ENCODE measurements at places on chromosomes 16 and 17. TPM values are rescaled to one million over a fixed set of nuclear protein-coding genes. Genes with fewer than 3 reads are reported as not detected.

Gene G6PC1
- polyA plus RNA-seq: not detected

DNA sequence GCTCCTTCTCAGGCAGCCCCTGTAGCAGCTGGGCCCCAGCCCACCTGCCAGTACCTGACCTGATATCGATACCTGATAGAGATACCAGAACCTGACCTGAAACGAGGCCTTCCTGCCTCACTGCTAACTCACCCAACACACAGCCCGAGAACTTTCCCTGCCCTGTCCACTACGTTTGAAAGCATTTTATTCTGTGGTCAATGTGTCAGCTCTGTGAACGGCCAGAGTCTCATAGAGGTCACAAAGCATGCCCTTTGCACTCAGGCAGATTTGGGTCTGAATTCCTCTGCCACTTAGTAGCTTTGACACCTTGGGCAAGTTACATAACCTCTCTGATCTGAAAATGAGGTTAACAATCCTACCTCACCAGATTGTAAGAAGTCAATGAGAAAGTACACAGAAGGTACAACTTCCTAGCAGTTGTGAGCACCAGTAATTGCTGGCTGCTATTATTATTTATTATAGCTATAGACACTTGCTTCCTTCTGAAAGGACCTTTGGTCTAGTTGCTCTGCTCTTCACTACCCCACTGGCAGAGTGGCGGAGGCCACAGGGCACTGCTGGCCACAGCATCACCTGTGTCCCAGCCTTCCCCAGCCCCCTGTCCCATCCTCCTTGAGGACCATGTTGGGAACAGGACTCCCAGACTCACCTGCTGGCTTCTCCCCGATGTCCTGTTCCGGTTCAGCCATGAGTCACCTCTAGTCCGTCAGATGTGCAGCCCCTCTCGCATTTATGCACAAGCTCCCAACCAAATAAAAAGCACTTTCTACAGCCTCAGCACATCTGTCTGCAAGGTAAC is 895 bp downstream of the ANKRD40CL start:
- no peak for DNase-seq

Gene RRAD
- 13.1 TPM for polyA plus RNA-seq

DNA sequence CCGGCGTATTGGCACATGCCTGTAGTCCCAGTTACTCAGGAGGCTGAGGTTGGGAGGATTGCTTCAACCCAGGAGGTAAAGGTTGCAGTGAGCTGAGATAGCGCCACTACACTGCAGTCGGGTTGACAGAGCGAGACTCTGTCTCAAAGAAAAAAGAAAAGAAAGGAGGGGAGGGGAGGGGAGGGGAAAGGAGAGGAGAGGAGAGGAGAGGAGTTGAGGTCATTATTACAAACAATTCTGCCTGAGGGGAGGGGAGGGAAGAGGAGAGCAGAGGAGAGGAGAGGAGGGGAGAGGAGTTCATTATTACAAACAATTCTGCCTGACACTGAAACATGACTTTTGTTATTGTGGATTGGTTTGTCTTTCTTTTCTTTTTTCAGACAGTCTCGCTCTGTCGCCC is 19.8 kb upstream of the ABCA5 start:
- no peak for DNase-seq

Gene SHPK
- 7.9 TPM for polyA plus RNA-seq

Gene GUCY2D
- polyA plus RNA-seq: not detected

GRCh38 chr17:7081341-7082062 is 1.5 kb upstream of the CLEC10A start:
- DNase-seq: no peak

- DNase-seq: peak; percentile 91
These were observed 3.5 kb downstream of the KRT40 start for GRCh38 chr17:40980596-40980995.

GRCh38 chr16:59688006-59688405 is 953.9 kb upstream of the GOT2 start:
- no peak for DNase-seq

Gene SOX8
- polyA plus RNA-seq: 29.8 TPM

- peak; percentile 67 for DNase-seq
These were observed 152.2 kb upstream of the TBX2 start for GRCh38 chr17:61247439-61247838.

- no peak for DNase-seq
These were observed 345.1 kb downstream of the XYLT1 start for GRCh38 chr16:17125671-17126070.

DNA sequence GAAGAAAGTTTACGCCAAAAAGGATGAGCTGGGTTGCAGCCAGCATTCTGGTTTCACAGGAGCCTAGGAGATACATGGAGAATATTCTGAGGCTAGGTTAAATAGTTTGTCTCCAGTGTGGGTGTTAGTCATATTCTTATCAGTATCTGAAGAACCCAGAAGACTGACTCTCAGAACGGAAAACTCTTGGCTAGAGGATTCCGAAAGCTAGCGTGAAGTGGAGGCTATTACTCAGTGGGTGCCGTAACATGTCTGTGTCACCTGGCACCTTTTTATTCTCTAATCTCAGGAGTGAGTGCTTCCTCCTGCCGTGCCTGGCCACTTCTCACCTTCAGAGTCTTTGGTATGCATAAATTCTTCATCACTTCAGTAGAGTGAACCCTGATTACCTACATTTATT is 199.5 kb downstream of the WWOX start:
- DNase-seq: no peak

Gene TBC1D3K
- polyA plus RNA-seq: not detected

GRCh38 chr17:77248216-77249114 is 107.7 kb downstream of the SEC14L1 start:
- DNase-seq: no peak

DNA sequence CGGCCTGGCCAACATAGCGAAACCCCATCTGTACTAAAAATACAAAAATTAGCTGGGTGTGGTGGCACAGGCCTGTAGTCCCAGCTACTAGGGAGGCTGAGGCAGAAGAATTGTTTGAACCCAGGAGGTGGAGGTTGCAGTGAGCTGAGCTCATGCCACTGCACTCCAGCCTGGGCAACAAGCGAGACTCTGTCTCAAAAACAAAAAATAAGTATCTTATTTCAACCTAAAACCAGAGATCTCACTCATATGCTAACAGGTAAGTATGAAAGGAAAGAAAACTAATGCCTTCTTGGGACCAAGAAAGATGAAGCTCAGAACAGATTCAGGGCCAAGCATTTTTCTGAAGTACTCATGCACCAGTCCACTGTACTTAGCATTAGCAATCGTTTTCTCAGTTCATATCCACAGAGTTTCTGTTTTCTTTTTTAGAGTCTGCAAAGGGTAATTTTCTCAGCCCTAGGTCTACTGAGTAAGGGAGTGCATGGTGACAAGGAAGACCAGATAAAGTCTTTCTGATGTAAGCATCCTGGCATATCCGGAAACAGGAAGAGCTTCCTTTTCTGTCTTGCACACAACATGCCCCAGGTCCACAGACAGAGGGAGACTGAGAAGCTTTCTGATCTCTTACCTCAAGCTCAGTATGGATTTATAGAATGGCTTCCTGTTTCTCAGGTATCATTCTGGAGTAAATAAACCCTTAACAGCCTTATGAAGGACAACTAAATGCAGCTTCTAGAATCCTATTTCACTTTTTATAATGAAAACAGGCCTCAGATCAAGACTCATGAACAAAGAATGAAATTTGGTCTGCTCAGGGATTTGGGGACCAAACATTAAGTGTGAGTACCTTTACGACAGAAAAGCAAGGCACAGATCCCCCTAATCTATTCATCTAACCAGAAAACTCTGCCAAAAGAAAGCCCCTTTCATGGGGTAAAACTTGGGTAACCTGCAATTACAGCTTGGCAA is 38.7 kb upstream of the FOXJ1 start:
- DNase-seq: no peak

DNA sequence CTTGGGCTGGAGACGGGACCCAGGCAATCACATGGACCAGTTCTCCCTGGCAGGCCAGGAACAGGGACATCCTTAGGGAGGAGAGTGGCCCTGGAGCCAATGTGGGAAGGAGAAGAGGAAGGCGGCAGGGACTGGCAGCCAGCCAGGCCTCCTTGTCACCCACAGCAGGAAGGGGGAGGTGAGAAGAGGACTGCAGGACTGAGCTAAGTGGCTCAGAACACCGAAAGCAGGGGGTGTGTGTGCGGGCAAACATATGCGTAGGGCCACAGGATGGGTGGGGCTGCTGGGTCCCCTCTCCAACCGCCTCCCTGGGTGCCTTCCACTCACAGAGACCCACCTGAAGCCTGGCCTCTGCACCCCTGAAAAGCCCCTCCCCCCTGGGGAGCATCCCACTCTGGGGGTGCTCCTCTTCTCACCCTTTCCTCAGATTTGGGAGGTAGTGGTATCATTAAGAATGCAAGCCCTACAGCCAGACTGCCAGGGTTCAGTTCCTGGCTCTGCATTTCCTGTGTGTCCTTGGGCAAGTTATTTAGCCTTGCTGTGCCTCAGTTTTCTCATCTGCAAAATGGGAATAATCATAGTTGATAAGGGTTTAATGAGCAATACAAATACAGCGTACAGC is 8.1 kb downstream of the PNMT start:
- DNase-seq: no peak

DNA sequence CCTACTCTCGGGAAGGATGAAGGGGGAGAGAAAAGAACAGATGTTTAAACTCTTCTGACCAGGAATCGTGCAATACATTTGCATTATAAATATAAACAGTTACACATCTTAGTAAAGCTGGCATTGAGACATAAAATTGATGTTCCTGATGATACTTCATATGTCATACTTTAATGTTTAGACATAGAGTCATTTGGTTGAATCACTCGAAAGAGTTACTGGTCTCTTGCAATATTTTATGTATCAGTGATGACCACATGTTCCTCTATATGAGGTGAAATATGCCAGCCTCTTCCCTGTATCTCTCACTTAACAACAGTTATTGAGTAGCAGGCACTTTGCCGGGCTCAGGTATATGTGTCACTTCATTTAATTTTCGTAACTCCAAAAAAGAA is 49.7 kb upstream of the PMFBP1 start:
- DNase-seq: no peak

GRCh38 chr17:72376526-72377345 is 255.9 kb downstream of the SOX9 start:
- no peak for DNase-seq

DNA sequence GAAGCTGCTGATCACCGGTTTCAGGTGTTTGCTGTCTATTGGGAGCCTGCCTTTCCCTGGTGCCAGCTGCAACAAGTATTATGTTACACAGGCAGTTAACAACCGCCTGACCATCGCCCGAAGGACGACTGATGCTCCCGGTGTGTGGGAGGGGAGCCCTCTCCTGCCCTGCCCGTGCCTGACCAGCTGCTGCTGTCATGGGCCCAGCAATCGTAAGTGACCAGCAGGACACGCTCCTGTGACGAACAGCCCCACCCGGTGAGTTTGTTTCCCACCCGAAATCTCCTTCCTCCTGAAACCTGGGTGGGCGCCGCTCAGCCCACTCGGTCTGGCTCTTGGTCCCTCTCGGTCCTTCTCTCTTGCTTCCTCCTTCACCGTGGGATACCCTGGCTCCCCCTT is 17.9 kb upstream of the UBE2I start:
- DNase-seq: no peak

DNA sequence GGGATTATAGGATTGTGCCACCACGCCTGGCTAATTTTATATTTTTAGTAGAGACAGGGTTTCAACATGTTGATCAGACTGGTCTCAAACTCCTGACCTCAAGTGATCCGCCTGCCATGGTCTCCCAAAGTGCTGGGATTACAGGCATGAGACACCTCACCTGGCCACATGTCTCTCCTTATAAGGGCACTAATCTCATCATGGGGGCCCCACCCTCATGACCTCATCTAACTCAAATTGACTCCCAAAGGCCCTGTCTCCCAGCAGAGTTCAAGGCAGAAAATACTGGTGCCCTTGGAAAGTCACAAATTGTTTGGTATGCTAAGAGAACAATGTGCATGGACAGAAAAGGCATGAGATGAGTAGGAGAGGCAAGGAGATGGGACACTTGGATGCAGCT is 49.3 kb upstream of the GRIN2A start:
- DNase-seq: no peak

Gene MPO
- 6.0 TPM for polyA plus RNA-seq

Gene PKMYT1
- 23.0 TPM for polyA plus RNA-seq

Gene KRTAP9-8
- not detected for polyA plus RNA-seq

GRCh38 chr16:54454616-54455015 is 168.0 kb upstream of the IRX3 start:
- no peak for DNase-seq

Gene KRTAP17-1
- polyA plus RNA-seq: not detected

GRCh38 chr17:8188263-8188839 is 1.6 kb downstream of the BORCS6 start:
- no peak for DNase-seq

DNA sequence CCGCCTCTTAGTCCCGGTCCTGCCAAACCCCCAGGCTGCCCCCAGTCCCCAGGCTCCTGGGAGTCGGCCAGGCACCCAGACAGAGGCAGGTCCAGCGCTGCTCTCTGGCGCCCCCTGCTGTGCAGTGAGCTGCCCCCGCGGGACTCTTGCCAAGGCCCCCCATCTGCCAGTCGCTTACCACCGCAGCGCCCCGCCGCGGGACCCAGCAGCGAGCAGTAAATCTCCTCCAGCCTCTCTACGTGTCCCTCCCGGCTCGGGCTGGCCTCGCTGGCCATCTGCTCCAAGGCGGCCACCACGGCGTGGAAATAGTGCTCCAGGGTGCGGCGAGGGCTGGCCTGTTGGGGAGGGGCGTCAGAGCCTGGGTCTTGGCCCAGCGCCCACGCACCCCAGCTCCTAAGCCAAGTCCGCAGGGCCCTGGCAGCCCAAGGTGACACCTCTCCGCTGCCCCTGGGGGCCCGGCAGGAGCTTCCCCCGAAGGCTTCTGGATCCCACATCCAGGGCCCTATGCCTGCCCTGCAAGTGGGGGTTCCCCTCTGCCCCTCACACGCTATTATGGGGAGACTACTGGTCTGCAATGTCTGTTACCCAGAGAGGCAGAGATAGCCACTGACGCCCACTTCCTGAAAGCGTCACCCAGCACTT is 33.7 kb upstream of the MFSD6L start:
- DNase-seq: no peak

- no peak for DNase-seq
These were observed 51.9 kb downstream of the PLCG2 start for GRCh38 chr16:81830845-81831540.

DNA sequence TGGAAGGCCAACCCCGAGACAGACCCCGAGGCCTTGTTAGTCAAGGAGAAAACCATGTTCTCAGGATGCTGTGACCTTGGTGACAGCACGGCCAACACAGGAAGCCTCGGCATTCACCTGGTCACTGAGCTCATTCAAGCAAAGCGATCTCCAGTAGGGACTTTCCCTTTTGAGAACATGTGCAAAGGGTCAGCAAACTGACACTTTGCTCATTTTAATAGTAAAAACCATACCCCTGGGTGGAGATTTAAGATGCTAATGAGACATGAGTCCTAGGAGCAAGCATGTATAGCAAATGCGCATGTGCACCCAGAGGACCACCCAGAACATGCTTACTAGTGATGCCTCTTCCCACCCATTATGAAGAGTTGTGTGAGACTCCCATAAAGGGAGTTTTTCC is 5.7 kb upstream of the SULT1A2 start:
- no peak for DNase-seq

- no peak for DNase-seq
These were observed 408.4 kb upstream of the CDH5 start for GRCh38 chr16:65958086-65958485.
